GM23248 (cell line): ENCODE measurements at places on chromosomes 6 and 20.
A peak's percentile ranks its signal among the peaks of the same experiment; 100 is the strongest.

GRCh38 chr6:156752666-156753301 lies 24.4 kb upstream of the ARID1B start:
- DNase-seq, result no peak

DNA sequence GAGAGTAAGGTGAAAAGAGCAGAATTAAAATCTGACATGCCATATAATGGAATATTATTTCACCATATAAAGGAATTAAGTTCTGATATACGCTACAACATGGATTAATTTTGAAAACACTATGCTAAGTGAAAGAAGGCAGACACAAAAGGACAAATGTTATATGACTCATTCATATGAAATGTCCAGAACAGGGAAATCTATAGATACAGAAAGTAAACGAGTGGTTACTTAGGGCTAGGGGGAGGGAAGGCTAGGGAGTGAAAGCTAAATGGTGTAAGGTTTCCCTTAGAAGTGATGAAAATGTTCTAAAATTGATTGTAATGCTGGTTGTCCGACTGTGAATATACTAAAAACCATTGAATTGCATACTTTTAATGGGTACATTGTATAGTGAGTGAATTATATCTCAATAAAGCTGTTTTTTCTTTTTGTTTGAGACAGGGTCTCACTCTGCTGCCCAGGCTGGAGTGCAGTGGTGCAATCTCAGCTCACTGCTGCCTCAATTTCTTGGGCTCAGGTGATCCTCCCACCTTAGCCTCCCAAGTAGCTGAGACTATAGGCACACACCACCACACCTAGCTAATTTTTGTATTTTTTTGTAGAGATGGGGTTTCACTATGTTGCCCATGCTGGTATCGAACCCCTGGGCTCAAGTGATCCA lies 8.2 kb downstream of the PRPH2 start:
- DNase-seq, result peak; percentile 26

GRCh38 chr6:56849896-56850295 lies 105.0 kb upstream of the BEND6 start:
- DNase-seq, result peak; percentile 89

GRCh38 chr6:30990422-30991086 lies 7.0 kb downstream of the MUC21 start:
- no peak for DNase-seq

DNA sequence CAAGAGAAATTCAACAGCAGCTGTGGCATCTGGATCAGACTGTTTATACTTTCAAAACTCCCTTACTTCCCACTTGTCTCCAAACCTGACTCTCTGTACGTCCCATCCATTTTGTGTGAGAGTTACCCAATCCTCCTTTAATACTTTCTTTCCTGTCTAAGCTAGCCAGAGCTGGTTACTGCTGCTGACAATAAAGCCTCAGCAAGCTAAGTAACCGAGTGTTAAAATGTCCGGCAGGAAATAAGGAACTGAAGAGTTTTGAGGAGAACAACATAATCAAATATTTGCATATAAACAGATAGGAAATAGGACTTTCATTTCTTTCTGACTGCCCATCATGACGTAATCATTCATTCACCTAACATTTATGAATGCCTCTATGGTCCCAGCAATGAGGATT lies 11.6 kb downstream of the TMEM30A start:
- DNase-seq, result no peak

- DNase-seq, result peak; percentile 78
Measured at GRCh38 chr20:38165089-38165965, at the start of gene TGM2. TGM2 (minus strand) TSS chr20:38165270; CDS start chr20:38165198, 72 bp downstream.

GRCh38 chr6:106083618-106084017 lies 2.5 kb upstream of the PRDM1 start:
- peak; percentile 50 for DNase-seq

DNA sequence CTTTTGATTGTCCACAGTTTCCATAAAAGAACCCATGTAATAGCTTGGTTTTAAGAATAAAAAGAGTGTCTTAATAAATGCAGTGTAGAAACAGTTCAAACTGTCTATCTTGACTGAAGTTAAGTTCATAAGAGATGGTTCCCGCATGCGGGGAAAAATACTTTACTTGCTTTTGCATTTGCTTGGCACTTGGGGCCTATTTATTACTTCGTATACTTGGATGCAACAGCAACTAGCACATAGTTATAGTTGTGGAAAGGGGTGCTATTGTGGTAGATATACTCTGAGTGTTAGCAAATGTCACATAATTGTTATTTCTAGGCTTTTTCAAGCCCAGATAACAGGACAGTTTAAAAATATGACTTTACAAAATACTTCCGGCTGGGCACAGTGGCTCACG lies 97.7 kb upstream of the HMGCLL1 start:
- DNase-seq, result no peak

GRCh38 chr20:60407938-60408337 lies 449.7 kb downstream of the CDH26 start:
- DNase-seq, result no peak

- DNase-seq, result peak; percentile 70
Measured at GRCh38 chr6:26457264-26457805, 420 bp upstream of the BTN2A1 start.

GRCh38 chr6:102562713-102563112 lies 1169.2 kb downstream of the GRIK2 start:
- DNase-seq, result no peak

DNA sequence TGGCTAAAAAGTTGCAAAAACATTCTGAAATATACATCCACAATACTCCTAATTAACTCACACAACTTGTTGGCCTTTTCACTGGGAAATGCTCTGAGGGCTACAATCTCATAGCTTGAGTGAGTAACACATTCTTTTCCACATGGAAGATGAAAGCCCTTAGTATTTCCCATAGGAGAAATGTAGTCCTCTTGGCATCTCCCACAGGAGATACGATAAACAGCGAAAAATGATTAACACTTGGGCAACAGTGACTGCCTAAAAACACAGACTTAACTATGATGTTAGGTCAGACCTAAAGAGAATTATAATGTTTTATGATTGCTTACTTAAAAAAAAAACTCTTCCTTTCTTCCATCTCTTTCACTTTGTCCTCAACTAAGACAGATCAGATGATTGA lies 9.0 kb downstream of the MYLK4 start:
- DNase-seq, result no peak

DNA sequence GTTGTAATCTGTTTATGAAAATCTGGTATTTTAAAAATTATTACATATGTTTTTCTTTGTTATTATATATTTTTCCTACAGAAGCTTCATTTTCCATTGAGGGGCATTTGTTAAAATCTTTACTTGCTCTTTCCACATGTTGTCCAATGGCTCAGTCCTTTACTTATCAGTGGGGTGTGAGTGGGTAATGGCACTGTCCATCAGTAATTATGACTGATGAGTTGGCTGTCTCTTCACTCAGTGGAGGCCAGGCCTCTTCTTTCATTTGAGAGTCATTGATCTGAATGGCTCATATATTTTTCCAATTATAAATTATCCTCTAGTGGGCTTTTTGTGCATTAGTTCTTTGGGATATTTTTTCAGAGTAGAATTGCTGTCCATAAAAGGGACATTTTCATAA lies 45.7 kb downstream of the FARS2 start:
- no peak for DNase-seq

DNA sequence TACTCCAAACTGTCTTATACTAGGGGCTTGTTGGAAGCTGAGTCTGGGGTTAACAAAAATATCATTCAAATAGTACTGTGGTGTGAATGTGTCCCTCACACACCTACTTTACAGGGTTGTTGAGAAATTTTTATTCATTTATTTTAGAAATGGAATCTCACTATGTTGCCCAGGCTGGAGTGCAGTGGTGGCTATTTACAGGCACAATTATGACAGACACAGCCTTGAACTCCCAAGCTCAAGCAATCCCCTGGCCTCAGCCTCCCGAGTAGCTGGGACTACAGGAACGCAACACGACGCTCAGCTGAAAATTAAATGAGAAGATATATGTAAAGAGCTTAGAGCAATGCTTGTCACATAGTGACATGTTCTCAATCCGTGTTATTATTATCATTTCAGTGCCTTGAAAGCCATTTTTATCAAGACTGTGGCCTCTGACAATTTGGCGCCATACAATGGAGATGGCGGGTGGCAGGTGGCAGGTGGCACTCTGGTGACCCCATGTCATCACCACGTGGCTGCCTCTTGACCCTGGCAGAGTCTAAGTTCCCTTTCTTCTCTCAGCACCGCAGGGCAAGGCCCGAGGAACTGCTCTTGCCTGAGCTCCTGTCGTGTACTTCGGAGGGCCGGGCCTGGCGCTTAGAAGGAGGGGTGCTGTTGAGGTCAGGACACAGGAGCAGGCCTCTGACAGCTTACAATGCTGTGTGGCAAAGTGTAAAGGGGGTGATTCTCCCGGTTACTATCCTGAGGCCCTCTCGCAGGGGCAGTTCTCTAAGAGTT lies 64.5 kb downstream of the STX11 start:
- DNase-seq, result no peak

DNA sequence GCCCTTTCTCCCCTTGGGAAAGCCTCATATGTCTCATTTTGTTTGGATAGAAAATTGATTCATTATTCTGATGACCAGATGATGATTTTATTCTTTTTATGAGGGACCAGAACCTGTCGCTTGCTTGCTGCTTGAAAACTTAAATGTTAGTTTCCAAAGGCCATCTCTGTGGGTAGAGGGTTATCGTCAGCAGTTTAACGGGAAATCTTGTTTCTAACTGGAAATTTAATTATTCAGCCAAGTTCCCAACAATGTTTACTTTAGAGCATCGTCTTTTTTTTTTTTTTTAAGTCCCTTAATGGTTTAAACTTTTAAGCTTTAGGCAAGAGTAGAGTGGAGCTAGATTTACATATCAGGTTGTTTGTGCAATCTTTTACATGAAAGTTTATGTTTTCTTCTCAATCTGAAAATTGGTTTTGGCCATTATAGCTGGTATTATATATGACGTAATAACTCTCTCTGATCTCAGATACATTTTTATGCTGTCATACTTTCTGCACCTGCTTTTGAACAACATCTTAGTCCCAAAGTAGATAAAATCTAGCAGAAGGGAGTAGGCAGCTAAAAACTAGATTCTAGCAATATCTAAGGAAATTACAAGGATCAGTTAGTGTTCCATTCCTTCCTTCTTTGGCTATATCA lies 93.9 kb downstream of the FOXO3 start:
- no peak for DNase-seq

DNA sequence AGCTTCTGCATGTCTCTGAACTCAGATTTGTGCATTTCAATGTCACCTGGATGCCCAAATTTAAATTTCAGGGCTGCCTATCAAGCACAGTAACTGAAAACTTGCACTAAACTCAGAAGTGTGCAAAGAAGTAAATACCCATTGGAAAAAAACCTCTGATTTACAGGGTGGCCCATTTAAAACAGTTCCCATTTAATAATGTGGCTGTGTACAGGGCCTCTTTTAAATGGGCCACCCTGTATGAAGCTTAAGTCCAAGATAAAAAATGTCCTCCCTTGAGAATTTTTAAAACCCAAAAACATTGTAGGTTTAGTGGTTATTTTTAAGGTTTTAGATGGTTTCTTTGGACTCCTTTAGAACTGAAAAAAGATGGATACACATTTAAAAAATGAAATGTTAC lies 202.1 kb upstream of the RUNX2 start:
- no peak for DNase-seq

- DNase-seq, result no peak
Measured at GRCh38 chr6:34098045-34098936, 47.6 kb downstream of the GRM4 start.

DNA sequence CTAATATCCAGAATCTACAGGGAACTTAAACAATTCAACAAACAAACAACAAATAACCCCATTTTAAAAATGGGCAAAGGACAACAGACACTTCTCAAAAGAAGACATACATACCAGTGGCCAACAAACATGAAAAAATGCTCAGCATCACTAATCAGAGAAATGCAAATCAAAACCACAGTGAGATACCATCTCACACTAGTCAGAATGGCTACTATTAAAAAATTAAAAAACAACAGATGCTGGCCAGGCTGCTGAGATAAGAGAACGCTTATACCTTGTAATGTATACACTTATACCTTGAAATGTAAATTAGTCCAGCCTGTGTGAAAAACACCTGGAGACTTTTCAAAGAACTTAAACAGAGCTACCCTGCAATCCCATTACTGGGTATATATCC lies 166.8 kb downstream of the IBTK start:
- DNase-seq, result no peak

- no peak for DNase-seq
Measured at GRCh38 chr6:11418290-11418905, 119.2 kb upstream of the TMEM170B start.

DNA sequence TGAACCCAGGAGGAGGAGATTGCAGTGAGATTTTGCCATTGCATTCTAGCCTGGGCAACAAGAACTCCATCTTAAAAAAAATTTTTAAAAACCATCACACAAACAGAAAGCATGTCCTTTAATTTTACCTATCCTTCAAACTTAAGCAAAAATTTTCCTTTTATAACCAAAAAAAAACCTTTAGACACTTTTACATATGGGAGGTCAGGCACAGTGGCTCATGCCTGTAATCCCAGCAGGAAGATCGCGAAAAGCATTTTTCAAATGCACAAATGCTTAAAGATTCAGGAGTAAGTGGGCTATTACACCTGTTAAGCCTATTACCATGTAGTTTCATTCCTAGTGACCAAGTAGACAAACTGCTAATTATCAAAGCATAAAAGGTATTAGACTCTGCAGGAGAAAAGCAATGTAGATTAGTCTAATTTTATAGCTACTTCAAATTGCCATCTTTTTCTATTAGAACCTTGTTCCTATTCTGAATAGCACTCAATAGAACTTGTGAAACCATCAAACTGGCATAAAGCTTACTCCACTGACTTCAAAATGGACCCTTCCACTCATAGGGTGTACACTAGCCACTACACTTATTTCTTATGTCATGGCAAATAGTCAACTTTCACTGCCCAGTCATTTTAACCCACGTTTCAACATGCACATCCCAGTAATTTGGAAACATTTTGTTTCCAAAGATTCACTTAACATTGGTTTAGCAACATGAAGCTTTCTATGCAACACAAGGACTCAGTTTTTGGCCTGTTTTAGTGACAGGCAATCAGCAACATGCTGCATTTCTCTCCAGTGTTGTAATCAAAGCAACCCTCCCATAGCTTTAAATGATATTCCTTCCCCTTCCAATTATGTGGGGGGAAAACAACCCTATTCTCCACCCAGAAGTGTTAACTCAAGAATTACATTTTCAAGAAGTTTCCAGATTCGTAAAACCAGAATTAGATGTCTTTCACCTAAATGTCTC lies 4.0 kb downstream of the EEF1A1 start:
- peak; percentile 57 for DNase-seq

- DNase-seq, result no peak
Measured at GRCh38 chr6:26489996-26490964, 9.8 kb upstream of the BTN1A1 start.

GRCh38 chr20:57400231-57400701 lies 9.1 kb downstream of the RBM38 start:
- DNase-seq, result no peak

DNA sequence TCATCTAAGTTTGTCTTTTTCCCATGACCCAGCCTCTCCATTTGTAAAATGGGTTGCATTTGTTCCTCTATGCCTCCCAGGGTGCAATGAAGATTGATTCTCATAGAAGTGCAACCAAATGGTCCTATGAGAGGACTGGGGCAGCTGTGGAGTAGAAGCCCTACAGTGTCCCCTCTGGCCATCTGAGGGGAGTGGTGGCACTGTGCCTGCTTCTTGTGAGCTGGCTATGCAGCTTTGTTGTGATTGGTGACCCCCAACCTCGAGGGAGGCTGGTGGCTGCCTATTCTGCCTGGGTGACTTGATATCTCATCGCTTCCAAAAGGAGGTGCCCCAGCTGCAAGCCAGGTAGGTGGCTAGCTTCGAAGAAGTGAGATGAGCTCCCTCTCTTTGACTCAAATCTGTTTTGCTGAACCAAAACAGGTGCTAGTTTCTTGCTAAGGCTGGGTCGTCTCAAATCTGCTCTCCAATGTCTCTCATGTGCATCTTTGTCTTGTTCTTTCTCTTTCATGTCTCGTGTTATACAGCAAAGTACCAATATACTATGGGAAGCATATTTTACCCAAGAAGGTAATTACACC lies 33.9 kb downstream of the TXLNB start:
- no peak for DNase-seq
